H9 (cell line): ENCODE measurements at places on chromosomes 2 and 18. TPM values are rescaled to one million over a fixed set of nuclear protein-coding genes. Genes with fewer than 3 reads are reported as not detected.

GRCh38 chr2:111618226-111618977, 265.6 kb downstream of the ANAPC1 start:
- no peak overlapping the region for H3K4me3 ChIP-seq
- H3K36me3 ChIP-seq: no peaks in the 10 kb centered on the region; the same call in 2 of the 3 replicates
- no peaks in the 10 kb centered on the region for H3K27me3 ChIP-seq
- H3K27ac ChIP-seq: no peak overlapping the region
- DNase-seq: no peak
- 0 out of 2 replicates have a peak, but pooled peaks cover 2% of the 10 kb centered on the region for H3K4me1 ChIP-seq

DNA sequence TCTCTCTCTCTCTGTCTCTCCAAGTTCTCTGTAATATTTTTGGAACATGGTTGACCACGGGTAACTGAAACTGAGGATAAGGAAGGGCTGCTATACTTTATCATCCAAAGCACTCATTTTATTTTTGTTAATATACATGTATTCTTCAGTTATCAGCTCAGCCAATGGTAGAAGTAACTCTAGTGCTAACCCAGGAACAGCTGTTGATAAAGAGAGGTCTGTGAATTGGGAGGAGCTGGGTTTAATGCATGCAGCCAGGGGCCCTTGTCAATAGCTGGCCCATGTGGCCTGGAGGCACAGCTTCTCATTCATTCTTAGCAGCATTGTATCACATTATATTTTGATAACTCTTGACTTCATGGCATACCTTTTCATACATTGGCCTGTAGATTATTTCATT, 401.6 kb downstream of the EPHA4 start:
- H3K27me3 ChIP-seq: no peaks in the 10 kb centered on the region
- no peaks in the 10 kb centered on the region for H3K36me3 ChIP-seq
- DNase-seq: no peak
- H3K4me3 ChIP-seq: no peak overlapping the region
- no peaks in the 10 kb centered on the region for H3K4me1 ChIP-seq
- no peak overlapping the region for H3K27ac ChIP-seq

- no peaks in the 10 kb centered on the region for H3K27me3 ChIP-seq
- H3K36me3 ChIP-seq: no peaks in the 10 kb centered on the region
- H3K27ac ChIP-seq: no peak overlapping the region
- DNase-seq: no peak
Measured at GRCh38 chr2:143732076-143732475, 602.9 kb downstream of the ARHGAP15 start.

The CCDC148 gene
- total RNA-seq: 1.1 and 1.5 TPM in 2 replicates

The REG3G gene
- not detected in 2 replicates for total RNA-seq

DNA sequence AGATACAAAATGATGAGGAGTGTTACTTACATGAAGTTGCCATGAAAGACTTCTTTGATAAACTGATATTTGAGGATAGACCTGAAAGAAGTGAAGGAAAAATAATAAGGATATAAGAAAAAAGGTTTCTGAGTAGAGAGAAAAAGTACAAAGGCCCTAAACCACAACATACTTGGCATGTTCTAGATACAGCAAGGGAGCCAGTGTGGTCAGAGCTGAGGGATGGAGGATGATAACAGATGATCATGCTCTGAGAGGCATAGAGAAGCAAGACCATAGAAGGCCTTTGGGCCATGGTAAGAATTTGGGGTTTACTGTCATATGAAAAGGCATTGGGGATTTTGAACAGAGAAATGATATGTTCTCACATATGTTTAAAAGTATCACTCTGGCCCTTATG, 424.1 kb upstream of the CHST9 start:
- H3K36me3 ChIP-seq: no peaks in the 10 kb centered on the region; the same call in 1 of the 3 replicates
- no peak overlapping the region for H3K27ac ChIP-seq
- H3K27me3 ChIP-seq: no peaks in the 10 kb centered on the region
- H3K4me1 ChIP-seq: 0 out of 2 replicates have a peak, but pooled peaks cover 2% of the 10 kb centered on the region
- no peak overlapping the region for H3K4me3 ChIP-seq

DNA sequence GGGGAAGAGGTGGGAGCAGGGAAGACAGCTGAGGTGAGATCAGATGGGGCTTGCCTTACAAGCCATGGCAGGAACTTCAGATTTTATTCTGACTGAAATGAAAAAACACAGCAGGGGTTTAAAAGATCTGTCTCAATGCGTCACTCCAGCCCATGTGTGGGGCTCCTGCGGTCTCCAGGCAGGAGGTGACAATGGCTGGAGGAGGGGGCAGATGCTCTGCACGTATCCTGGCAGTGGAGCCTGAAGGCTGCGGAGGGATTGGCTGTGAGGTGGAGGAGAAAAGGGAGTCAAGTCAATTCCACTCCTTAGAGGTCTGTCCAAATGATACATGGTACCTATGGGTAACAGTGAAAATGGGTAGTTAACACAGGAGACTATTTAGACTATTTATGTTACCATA, 40.5 kb upstream of the KIDINS220 start:
- no peak for DNase-seq
- no peak overlapping the region for H3K27ac ChIP-seq
- no peaks in the 10 kb centered on the region for H3K27me3 ChIP-seq
- peaks cover 22% of the 10 kb centered on the region for H3K36me3 ChIP-seq
- no peak overlapping the region for H3K4me3 ChIP-seq

- H3K4me3 ChIP-seq: peak overlapping the region; percentile 36
- no peak overlapping the region for H3K27ac ChIP-seq
- H3K4me1 ChIP-seq: peaks cover 5% of the 10 kb centered on the region; the same call in 1 of the 2 replicates
- no peaks in the 10 kb centered on the region for H3K27me3 ChIP-seq
- no peak for DNase-seq
Measured at GRCh38 chr2:218290316-218291261, 1.7 kb downstream of the TMBIM1 start.

GRCh38 chr18:49613141-49613640, 51.3 kb downstream of the LIPG start:
- peak overlapping the region; percentile 30 for H3K4me3 ChIP-seq
- no peaks in the 10 kb centered on the region for H3K36me3 ChIP-seq
- H3K27ac ChIP-seq: peak overlapping the region; percentile 10

GRCh38 chr2:100160396-100160795, 18.0 kb upstream of the AFF3 start:
- DNase-seq: no peak
- no peaks in the 10 kb centered on the region for H3K27me3 ChIP-seq
- no peak overlapping the region for H3K27ac ChIP-seq
- peaks cover 3% of the 10 kb centered on the region; the same call in 2 of the 3 replicates for H3K36me3 ChIP-seq
- H3K4me1 ChIP-seq: no peaks in the 10 kb centered on the region
- no peak overlapping the region for H3K4me3 ChIP-seq

- H3K36me3 ChIP-seq: no peaks in the 10 kb centered on the region
- no peak overlapping the region for H3K4me3 ChIP-seq
- H3K27me3 ChIP-seq: no peaks in the 10 kb centered on the region
- H3K27ac ChIP-seq: no peak overlapping the region
- DNase-seq: no peak
- H3K4me1 ChIP-seq: no peaks in the 10 kb centered on the region
Measured at GRCh38 chr2:230947235-230947576, 22.2 kb upstream of the GPR55 start.

The RGPD8 gene
- total RNA-seq: 6.6 and 8.1 TPM in 2 replicates

DNA sequence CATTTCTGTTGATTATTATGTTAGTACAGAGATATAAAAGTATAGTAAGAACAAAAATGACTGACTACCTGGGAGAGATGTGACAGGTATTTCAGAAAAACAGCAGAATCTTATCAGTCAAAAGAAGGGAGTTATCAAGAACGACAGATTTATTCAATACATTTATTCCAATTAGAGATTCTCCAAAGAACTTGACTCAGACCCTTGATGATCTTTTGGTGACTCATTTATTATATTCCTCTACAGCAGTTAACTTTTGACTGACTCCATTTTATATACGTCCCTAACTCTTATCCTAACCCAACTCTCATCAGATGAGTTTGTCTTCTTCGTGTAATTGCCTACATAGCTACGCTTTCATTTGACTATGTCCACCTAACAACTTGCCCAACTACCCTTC, 91.1 kb downstream of the C2orf74 start:
- no peak for DNase-seq
- H3K27ac ChIP-seq: no peak overlapping the region
- no peak overlapping the region for H3K4me3 ChIP-seq

DNA sequence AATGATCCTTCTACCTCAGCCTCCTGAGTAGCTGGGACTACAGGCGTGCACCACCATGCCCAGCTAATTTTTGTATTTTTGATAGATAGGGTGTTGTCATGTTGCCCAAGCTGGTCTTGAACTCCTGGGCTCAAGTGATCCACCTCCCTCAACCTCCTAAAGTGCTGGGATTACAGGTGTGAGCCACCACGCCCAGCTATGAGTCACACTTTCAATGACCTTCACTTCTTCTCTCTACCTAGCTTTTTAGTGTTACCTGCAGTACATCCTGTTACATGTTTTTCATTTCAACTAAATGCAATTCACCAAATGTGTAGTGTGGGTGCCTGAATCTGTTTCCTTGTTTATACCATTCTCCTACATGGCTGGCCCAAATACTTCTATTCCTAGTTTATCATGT, 64.0 kb downstream of the SLC39A10 start:
- DNase-seq: no peak
- no peaks in the 10 kb centered on the region for H3K4me1 ChIP-seq
- peaks cover 11% of the 10 kb centered on the region; the same call in 2 of the 3 replicates for H3K36me3 ChIP-seq
- no peak overlapping the region for H3K27ac ChIP-seq
- H3K4me3 ChIP-seq: no peak overlapping the region
